ENCODE measurements at places on chromosomes 4 and X. TPM values are rescaled to one million over a fixed set of nuclear protein-coding genes. Genes with fewer than 3 reads are reported as not detected.

The KIT gene
- 33.4 TPM for total RNA-seq

The KDR gene
- total RNA-seq: 13.7 TPM

The SOX3 gene
- 5.6 TPM for total RNA-seq

The RPS6KA6 gene
- total RNA-seq: 26.8 TPM

The ZNF674 gene
- 13.9 TPM for total RNA-seq

The KCTD8 gene
- 1.2 TPM for total RNA-seq

The BBS7 gene
- 50.5 TPM for total RNA-seq

The PCSK1N gene
- total RNA-seq: 48.7 TPM

The STK32B gene
- total RNA-seq: 25.9 TPM

The AMBN gene
- not detected for total RNA-seq

The ADRA2C gene
- total RNA-seq: 2.2 TPM

The FGFRL1 gene
- total RNA-seq: 2.3 TPM

The TRAM1L1 gene
- total RNA-seq: 37.1 TPM

The SMIM10L2A gene
- 10.0 TPM for total RNA-seq

The SPP1 gene
- total RNA-seq: 190 TPM

The TENT5D gene
- total RNA-seq: not detected

The P2RY4 gene
- total RNA-seq: 0.16 TPM

The FAM9B gene
- not detected for total RNA-seq

The C4orf46 gene
- total RNA-seq: 29.9 TPM

The TLR3 gene
- total RNA-seq: 1.9 TPM

The FRMD7 gene
- total RNA-seq: not detected

The CXCL11 gene
- total RNA-seq: not detected
